ENCODE measurements at places on chromosomes 12 and 14.

GRCh38 chr12:11729439-11730150 is 80.1 kb downstream of the ETV6 start:
- DNase-seq = no peak

DNA sequence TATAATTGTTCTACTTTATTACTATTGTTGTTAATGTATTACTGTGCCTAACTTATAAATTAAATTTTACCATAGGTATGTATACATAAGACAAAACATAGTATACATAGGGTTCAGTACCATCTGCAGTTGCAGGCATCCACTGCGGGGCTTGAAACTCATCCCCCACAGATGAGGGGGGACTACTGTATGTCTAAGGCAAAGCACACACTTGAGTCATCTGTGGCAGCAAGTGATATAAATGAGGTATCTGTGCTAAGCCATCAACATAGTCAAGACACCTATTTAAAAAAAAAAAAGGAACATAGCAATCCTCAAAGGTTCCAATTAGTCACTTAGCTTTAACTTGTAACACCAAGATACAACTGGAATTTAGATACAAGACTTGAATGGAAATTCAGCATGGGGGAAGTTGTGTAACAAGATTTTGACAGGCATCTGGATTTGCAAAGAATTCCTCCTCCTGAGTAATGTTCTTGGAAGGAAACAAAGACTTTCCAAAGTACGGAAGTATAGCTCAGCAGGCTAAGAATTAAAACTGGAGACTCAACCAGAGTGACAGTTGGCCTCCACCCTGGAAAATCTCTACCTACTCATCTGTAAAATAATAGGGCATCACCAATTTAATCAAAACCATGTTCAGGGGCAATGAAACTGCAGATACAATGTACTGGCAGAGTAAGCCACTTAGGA is 14.9 kb downstream of the DCAF5 start:
- DNase-seq = no peak

DNA sequence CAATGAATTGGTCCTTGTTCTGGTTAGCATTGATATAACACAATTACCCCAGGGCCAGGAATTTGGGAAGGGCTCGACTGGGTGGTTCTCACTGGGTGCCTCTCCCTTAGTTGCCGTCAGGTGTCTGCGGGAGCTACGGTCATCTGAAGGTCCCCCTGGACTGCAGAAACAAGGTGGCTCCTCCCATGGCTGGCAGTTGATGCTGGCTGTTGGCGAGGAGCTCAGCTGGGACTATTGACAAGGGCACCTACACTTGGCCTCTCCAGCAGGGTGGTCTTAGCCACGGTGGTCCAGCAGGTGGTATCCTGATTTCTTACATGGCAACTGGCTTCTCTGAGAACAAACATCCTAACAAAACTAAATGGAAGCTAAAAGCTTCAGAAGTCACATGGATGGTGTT is 41.0 kb upstream of the RGS6 start:
- no peak for DNase-seq

GRCh38 chr14:57018065-57018464 is 207.8 kb upstream of the OTX2 start:
- DNase-seq = no peak

DNA sequence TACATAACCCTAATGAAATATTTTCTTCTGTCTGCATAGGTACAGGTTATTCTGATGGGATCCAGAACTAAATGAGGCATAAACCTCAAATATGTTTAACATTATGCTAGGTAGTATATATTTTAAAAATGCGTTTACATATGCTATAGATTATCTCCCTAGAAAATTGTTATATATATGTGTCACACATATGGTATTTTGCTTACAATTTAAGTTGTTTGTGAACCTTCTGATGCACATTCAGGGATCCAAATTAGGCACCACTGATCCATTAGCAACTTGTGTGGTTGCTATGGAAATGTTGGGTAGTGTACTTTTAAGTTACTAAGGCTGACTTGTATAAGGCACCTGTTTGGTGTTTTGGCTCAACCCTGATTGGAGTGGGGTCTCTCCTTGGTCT is 456.7 kb downstream of the AEBP2 start:
- DNase-seq = no peak

All from CD4-positive, alpha-beta T cell treated with Interleukin-12 subunit alpha and Interleukin-12 subunit beta, for 1 hour (primary cell).